Caki2 (cell line): ENCODE measurements at places on chromosomes 6 and 20.

DNA sequence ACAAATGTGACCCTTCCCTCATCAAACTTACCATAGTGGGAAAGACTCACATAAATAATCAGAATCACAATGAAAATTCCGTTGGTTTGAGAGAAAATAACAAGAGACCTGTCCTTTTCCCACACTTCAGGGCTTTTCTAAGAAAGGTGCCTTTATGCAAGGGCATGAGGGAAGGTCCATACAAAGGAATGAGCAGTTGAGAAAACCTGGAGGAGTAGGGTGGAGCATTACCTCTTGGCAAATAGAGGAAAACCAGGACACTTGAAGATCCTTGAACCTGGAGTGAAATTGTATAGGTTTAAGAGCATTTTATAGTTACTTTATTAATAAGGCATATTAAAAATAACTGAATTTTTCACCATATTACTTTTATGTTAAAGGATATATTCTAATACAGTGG, 54.3 kb downstream of the UBR2 start:
- no peak for DNase-seq

DNA sequence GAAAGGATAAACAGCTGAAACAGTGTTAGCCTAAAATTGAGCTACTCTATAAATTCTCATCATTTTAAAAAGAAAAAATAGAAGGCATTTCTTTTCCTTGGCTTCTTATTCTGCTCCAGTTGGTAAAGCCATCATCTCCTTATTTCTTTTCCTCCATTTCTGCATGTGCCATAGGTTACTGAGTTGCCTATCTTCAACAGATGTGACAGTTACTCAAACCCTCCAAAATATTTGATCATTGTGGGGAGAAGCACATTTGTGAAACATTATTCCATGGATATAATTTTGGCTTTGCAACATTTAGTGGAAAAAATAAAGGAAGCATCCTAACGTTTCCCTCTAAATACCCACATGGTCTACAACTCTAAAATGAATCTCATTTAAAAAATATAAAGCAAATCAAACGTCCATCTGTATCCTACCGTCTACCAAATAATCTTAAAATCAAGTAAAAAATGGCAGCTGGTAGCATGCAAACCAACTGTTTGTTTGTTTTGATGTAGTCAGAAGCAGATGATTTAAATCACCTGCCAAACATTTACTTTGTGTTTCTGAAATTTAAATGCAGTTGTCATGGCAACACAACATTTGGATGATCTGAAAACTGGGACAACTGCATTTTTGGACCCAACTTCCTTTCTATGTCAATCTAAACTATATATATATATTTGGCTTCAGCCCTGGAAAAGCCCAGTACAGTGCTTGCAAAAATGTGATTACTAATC, 16.8 kb upstream of the SNX9 start:
- no peak for DNase-seq

- no peak for DNase-seq
Observed at GRCh38 chr6:156197513-156197912, 579.7 kb upstream of the ARID1B start.

GRCh38 chr6:29447670-29448069, 8.6 kb downstream of the OR10C1 start:
- DNase-seq: no peak

- no peak for DNase-seq
Observed at GRCh38 chr6:69164564-69165229, 529.6 kb downstream of the ADGRB3 start.
